ENCODE measurements at places on chromosomes 7 and 10.

GRCh38 chr10:113704637-113705343 is 25.1 kb downstream of the CASP7 start:
- DNase-seq, result no peak

DNA sequence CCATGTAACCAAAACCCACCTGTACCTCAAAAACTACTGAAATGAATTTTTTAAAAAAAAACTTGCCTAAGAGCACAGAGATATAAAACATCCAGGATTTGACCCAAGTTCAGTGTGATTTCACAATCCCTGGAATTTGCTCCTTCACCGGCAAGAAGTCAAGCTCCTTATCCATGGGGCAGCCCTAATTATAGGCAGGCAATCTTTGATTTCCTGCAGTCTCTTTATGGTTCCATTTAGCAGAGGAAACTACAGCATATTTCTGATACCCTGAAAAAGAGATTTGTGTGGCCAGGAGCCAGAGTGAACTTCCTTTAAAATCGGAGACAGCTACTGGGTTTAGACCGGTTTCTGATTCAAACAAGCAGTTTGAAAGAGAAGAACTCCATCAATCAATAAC is 154.1 kb downstream of the CALN1 start:
- no peak for DNase-seq

- no peak for DNase-seq
Observed at GRCh38 chr7:2116989-2117591, 115.7 kb downstream of the MAD1L1 start.

DNA sequence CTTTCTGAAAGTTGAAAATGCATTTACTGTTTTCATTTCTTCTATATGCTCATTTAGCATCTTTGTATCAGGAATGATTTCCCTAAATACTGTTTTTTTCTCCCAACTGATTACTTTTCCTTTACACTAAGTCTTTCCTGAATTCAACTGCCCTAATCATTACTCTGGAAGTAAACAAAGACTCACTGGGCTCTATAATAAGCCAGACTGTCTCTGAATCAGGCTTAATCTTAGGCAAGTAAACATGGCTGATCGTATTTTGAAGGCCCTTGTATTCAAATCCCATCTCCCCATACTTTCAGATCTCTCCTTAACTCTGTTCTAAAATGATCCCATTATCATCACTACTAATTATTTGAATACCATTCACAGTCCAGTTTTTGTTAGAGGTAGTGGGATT is 61.6 kb downstream of the PDZD8 start:
- no peak for DNase-seq

DNA sequence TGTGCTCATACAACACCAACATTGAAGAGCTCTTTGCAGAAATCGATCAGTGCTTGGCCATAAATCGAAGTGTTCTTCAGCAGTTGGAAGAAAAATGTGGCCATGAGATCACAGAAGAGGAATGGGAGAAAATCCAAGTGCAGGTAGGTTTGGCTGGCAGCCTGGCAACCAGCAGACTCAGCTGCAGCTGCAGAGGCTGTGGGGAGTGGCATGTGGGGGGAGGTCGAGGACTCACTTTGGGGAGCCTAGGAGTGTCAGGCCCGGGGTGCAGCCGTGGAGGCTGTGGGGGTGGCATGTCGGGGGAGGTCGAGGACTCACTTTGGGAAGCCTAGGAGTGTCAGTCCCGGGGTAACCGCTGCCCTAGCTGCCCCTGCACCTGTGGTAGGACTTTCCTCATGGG is 35.1 kb downstream of the RNF32 start:
- no peak for DNase-seq

DNA sequence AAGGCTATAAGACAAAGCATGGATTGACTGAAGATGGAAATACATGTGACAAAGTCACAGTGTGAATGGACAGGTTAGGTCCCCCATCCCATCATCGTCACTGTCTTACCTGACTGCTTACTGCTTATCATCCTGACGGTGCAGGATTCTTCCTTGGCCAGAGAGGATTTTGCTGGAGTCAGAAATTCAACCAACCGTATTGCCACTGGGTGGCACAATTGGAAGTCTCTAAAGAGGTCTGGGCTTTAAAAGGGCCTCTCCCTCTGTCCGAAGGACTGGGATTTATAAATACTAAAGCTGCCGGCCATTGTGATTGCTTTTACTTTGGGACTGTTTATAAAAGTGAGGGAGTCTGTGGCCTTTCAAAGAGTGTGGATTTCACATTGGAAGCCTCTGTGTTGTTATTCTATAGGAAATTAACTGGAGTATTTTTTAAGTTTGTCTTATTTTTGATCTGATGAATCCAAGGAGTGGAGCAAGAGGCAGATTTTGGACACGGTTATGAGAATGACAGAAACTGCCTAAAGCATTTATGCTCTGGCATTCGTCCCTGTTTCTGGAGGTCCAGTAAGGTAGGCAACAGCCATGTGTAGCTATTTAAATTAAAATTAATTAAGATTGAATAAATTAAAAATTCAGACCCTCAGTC is 113.3 kb upstream of the CREB5 start:
- DNase-seq, result peak; percentile 49

DNA sequence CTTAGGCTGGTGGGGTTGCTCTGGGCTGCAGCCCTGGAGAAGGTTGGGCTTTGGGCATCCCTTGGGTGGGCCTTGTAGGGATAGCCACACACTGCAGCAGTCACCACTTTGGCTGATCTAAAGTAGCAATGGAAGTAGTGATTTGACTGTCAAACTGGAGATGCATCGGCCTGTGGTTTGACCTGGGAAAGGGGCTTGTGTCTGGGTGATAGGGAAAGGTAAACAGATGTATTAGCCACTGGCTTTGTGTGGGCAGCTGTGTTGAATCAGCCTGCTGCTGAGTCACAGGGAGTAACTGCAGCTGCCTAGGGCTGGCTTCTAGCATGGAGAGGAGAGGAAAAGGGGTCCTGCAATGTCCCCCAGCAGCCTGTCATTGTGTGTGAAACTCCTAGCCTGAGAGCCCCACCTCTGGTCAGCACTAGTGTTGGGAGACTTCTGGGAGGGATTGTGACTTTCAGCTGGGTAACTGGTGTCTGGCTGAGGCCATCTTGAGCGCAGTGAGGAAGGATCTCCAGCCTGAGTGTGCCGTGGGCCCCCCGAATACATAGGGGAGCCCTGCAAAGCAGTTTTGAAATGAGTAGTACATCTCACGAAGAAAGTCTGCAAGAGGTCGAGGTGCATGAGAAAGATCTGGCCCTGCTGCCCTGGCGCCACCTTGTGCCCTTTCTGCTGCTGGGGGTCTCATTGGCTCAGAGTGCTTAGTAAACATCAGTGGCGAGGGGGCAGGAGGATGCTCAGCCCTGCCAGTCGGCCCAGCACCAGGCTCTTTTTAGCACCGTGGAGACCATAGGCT is 117.3 kb downstream of the FANK1 start:
- DNase-seq, result no peak
